HTR-8/SVneo (cell line): ENCODE measurements at places on chromosomes 3 and 15.

DNA sequence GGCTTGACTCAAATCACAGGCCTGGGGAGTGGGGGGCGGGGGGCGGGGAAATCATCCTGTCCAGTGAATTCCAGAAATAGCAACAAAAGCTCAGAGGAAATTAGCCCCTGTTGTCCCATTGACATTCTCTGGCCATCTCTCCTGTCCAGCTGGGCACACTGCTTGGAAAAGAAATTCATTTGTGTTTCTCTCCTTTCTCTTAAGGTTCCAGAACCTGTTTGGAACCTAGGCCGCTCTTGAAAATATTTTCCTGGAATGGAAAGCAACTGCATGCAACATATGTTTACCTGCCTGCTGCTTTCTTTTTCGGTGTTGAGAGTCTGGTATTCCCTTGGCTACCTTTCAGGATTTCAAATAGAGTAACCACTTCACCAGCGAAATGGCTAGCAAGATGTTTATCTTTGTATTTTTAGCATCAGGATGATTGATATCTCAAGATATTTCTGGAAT, 169.0 kb downstream of the GHSR start:
- DNase-seq = no peak

DNA sequence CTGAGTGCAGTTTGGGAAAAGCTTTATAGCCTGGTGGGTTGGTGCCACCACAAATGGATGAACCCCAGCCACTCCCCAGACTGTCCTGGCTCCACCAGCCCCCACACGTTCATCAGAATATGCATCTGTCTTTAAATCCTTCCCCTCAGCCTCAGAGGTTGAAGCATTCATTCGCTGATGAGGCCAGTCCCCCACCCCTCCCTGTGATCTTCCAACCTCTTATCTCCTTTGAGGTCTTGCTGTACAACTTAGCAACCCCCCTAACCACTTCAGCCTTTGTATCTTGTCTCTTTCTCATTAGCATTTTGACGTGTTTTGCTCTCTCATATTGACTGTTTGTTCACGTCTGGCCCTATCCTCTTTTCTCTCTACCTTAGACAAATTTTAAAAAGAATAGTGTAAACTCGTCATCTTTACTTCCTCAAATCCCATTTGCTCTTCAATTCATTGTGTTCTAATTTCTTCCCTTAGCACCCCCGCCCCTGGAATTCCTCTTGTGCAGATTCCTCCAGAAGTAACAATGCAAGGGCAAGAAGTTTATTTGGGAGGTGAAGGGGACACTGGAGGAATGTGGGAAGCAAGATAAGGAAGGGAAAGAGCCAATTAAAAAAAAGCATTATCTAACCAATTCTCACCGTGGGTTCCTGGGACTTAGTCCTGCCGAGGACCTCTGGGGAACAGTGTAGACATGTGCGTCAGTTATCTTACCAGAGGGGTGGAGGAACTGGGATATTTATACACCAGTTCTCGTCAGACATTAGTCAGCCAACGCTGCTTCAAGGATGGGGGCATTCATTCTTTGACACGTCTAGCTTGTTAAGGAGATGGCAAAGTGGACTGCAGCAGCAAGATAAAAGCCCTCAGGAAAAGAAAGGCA, 38.6 kb downstream of the MOBP start:
- no peak for DNase-seq

- peak; percentile 37 for DNase-seq
Observed at GRCh38 chr15:57607570-57608000, 15.9 kb downstream of the MYZAP start.

DNA sequence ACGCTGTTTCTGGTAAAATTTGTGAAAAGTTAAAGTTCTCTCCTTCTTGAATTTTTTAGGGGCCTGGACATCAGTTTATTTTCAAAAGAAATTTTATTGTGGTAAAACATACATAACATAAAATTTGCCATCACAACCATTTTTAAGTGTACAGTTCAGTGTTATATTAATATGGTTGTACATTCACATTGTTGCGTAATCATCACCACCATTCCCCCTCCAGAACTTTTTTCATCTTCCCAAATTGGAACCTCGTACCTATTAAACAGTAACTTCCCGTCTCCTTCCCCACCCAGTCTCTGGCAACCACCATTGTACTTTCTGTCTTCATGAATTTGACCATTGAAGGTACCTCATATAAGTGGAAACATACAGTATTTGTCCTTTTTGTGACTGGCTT, 23.0 kb upstream of the XRN1 start:
- DNase-seq = no peak

- DNase-seq = no peak
Observed at GRCh38 chr3:113771993-113772392, 25.2 kb downstream of the ATP6V1A start.

- no peak for DNase-seq
Observed at GRCh38 chr3:44284949-44285348, 43.3 kb downstream of the TOPAZ1 start.

DNA sequence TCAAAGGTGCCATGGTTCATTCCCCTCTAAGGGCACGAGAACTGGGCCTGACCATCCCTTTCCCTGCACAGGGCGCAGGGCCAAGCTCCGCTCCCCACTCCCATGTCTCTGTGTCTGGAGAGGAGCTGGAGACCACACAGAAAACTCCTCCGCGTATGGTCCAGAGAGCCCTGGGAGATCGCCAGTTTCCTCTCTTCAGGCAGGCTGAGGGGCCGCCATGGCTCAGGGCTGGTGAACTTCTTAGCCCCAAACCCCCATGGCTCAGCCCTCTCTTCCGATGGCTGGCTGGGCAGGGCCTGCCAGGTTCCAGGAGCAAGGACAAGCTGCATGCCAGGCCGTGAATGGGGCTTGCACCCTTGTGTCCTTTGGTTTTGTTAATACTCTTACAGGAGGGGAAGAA, 52.9 kb downstream of the EXOG start:
- no peak for DNase-seq

GRCh38 chr3:174322789-174323188, 536.3 kb upstream of the NAALADL2 start:
- DNase-seq = no peak

- no peak for DNase-seq
Observed at GRCh38 chr15:45129651-45130129, at the start of the genes DUOX1 and DUOXA1. DUOX1 (plus strand) TSS chr15:45129994; CDS start chr15:45131967, 1,973 bp downstream. DUOXA1 (minus strand) TSS chr15:45129879; CDS start chr15:45123014, 6,865 bp downstream.

DNA sequence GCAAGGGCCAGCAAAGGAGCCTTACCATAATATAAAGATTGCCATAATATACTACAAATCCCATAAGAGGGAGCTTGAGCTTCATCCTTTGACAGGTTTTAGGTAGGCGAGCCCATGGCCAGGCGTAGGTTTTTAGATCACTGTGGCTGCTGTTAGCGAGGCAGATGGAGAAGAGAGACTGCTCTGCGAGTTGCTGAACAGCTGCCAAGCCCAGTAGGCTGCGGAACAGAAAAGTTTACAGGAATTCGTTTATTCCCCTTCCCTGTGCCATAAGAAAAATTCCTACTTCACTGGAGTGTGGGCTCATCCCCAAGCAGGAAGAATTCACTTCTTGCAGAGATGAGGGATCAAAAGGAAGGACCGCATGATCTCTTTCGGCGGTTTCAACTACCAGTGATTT, 30.5 kb downstream of the TMED3 start:
- DNase-seq = no peak
